ENCODE measurements at places on chromosomes 3 and 15.

DNA sequence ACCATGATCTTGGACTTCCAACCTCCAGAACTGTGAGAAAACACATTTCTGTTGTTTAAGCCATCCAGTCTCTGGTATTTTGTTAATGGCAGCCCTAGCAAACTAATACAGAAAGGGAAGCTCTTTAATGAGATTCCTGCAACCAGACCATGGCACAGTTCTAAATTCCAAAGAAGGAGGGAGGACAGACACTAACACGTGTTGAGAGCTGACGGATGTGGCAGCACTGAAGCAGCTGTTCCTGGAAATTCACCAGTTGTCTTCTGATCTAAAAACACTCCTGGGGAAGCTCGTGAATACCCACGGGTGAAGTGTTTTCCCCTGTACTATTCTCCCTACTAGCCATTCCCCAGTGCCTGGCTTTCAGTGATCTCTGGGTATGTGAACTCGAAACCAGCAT is 56.7 kb downstream of the RPL22L1 start:
- no peak for DNase-seq

- no peak for DNase-seq
Observed at GRCh38 chr3:137205394-137206045, 247.7 kb downstream of the IL20RB start.

GRCh38 chr3:173066044-173067004 is 74.7 kb downstream of the SPATA16 start:
- DNase-seq: no peak

GRCh38 chr3:10981961-10982360 is 10.6 kb upstream of the SLC6A1 start:
- no peak for DNase-seq

- peak; percentile 56 for DNase-seq
Observed at GRCh38 chr3:193991666-193992424, 144.1 kb upstream of the HES1 start.

DNA sequence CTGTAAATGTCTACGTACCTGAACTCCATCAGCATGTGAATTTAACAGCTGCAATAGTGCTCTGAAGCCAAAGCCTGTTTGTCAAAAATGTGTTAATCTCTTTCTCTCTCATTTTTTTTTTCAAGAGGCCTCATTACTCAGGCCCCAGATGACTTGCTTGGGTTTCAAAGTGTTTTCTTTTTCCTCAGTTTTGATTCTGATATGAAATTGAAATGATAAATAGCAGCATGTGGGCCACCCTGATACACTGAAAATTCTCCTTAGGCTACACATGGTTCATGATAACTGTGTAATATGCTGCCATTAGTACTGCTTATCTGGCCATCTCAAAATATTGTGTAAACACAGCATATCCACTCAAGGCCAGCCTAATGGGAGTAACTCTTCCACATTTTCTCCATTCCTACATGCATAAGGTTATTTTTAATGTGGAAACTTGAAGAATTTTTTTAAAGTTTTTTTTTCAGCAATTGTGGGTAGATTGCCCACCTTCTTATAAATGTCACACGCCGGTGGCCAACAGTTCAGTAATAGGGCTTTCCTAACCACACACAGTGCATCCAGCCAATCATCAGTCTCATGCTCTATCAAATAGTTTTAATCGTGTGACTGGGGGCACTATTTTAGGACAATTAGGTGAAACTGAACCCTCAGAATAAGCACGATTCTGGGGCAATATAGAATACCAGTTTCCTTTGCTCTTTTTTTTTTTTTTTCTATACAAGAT is 13.1 kb upstream of the DENND4A start:
- DNase-seq: no peak

DNA sequence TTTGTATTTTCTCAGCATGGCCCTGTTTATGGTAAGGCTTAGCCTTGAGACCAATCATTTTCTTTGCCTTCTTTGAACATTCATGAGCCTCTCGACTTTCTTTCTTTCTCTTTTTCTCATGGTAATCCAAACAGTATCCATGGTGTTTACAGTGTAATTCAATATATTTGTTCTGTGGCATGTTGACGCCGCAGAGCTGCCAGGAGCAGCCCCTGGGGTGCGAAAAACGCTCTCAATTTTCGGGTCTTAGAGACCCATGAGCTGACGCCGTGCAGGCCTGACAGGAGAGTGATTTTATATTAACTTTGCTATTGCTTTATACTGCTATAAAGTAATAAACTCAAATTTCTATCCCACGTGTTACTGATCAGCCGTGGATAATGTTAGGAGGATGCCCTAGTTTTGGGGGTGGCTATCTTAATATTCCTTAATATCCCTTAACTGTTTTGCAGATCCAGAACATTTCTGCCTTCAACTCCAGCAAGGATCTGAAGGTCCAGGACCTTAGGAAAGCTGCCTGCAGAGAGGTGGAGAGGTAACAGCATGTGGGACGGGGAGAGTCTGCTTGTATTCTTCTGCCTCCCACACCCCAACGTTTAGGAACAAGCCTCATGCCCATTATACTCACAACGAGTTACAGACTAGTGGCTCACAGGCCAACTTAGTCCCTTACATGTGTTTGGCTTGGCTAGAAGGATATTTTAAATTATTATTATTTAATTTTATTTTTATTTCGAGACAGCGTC is 29.3 kb upstream of the MYO1E start:
- DNase-seq: no peak

- peak; percentile 53 for DNase-seq
Observed at GRCh38 chr3:49903451-49904424, at the start of gene MST1R. Gene MST1R (minus strand): TSS chr3:49903873. CDS start chr3:49903609, 264 bp downstream.

DNA sequence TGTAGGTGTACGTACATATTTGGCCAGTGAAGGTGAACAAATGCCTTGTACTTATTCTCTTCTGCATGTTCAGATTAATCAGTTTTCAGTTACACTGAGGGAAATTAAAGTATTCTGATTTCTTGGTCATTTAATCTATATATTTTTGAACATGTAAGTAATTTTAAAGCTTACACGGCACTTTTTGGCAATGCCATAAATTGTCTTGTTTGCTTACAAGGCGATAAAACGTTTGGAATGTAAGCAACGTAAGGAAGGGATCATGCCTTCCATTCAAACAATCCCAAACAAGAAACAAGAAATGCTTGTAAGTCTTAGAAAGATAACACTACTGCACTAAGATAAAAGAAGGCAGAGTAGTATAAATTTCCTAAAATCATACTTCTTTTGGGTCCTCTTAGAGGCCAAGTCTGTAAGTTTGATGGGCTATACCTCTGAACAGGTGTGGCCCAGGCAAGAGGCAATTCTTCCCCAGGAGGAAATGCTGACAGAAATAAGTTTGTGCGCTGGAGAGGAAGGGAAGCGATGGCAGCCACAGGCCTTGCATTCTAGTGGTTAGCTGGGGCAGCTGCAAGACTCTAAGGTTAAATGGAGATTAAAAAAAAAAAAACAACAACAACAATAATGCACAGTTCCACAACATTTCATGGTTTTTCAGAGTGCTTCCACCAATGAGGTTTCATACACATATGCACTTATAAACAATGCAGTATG is 73.8 kb downstream of the GOLIM4 start:
- no peak for DNase-seq

DNA sequence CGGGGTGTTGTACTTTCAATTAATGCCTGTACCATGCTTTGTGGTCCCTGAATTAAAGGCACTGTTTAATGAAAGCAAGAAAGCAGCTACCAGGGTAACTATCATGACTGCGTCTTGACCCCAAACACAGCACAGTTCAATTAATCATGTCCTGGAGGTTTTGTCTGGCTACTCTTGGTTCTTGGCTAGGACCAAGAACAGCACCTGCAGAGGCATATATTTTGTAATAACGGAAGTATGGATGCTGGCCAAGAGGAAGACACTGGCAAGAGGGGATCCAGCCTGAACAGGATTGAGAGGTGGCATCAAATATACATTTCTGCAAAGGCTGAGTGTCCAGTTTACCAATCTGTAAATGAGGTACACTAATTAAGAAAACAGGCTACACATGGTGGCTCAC is 119.9 kb downstream of the FOXP1 start:
- no peak for DNase-seq

DNA sequence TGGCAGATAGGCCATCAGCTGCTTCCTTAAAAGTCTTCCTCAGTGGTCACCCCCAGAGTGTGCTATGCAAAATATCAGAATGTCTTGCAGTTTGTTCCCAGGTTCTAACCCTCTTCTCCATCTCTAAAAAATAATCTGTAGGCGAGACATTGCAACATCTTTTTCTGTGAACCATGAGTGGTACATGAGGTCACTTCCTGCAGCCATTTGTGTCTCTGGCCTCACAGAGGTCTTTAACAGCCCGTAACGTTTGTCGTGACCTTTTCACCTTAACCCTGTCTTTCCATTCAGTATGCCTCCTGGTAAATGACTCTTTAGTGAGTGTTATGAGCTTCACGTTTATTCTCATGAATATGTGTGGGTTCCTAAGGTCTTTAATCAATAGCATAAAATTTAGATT is 145.4 kb downstream of the KLHL25 start:
- peak; percentile 93 for DNase-seq

- no peak for DNase-seq
Observed at GRCh38 chr15:39273717-39274411, 307.0 kb upstream of the THBS1 start.

DNA sequence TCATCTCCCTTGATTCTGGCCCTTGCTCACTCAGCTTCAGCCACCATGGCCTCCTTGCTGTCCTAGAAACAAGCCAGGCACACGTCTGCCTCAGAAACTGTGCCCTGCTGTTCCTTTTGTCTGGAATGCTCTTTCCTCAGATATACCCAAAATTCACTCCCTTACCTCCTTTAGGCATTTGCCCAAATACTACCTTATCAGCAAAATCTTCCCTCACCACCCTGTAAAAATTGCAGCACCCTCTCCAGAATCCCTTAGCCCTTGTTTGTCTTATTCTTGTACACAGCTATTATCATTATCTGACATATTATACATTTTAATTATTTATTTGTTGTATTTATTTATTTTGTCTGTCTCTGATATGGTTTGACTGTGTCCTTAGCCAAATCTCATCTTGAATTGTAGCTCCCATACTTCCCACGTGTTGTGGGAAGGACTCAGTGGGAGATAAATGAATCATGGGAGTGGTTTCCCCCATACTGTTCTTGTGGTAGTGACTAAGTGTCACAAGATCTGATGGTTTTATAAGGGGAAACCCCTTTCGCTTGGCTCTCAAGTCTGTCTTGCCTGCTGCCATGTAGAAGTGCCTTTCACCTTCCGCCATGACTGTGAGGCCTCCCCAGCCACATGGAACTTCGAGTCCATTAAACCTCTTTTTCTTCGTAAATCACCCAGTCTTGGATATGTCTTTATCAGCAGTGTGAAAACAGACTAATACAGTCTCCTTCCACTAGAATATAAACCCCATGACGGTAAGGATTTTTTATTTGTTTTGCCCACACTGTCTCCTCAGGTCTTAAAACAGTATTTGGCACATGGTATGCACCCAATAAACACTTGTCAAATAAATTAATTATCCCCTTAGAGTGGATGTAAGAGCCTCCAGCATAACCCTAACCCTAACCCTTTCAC is 60.0 kb upstream of the STT3B start:
- DNase-seq: peak; percentile 62

DNA sequence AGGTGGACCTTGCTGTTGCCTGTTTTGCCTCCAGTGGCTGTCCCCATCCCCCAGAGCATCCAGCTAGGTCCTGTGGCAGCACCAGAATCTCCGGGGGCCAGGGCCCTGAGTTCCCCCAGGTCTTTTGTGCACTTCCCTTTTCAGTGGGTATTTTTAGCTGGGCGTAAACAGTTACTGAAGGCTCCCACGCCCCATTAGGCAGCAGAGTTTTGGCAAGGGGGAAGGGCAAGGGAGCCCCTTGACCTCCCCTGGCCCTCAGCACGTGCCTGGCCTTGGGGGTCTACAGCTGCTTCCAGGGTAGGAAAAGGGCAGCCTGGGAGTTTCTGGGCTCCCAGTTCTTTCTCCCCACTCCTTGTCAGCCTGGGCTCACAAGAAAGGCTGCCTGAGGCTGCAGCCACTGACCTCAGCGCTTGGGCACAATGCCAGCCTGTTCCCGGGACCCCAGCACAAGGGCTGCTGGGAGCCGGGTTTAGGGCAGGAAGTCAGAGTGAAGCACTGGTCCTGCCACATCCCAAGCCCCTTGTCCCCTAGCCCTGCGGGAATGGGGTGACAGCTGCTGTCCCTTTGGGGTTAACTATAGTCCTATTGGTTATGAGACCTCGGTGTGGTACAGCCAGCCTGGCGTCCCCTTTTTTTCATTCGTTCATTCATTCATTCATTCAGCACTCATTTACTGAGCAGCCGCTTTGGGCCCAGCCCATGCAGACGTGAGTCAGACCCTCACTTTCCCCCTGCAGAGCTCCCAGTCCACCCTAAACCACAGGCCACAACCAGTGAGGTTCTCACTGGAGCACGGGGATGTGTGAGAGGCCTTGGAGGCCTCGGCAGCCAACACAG is 8.4 kb downstream of the CSK start:
- peak; percentile 70 for DNase-seq

DNA sequence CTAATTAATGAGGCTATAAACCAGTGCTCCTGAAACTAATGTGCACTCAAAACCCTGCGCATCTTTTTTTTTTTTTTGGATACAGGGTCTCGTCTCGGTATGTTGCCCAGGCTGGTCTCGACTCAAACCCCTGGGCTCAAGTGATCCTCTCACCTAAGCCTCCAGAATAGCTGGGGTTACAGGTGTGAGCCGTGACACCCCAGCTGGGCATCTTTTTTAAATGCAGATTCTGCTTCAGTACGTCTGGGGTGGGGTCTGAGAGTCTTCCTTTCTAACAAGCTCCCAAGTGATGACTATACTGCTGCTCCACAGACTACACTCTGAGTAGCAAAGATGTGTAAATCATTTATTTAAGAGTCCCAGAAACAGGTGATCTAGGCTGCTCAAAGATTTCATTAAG is 73.0 kb downstream of the BFSP2 start:
- DNase-seq: no peak

- DNase-seq: peak; percentile 5
Observed at GRCh38 chr3:47163169-47164006, 525 bp downstream of the SETD2 start.

- DNase-seq: no peak
Observed at GRCh38 chr15:95663156-95664100, 667.1 kb upstream of the NR2F2 start.

DNA sequence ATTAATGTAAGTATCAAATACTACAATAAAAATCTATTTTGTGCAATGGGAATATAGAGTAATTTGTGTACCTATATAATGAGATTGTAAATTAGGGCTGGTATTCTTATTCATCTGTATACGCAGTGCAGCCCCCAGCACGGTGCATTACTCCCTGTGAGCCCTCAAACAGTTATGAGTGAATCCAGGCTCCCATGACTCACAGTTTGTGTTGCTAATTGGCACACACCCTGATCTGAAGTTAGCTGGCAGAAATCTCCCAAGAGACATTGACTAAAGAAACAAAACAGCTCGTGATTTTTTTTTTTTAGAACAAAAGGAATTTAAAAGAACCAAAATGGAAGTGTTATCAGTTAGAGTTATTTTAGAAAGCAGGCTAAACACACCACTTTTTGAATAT is 15.7 kb downstream of the GK5 start:
- no peak for DNase-seq

DNA sequence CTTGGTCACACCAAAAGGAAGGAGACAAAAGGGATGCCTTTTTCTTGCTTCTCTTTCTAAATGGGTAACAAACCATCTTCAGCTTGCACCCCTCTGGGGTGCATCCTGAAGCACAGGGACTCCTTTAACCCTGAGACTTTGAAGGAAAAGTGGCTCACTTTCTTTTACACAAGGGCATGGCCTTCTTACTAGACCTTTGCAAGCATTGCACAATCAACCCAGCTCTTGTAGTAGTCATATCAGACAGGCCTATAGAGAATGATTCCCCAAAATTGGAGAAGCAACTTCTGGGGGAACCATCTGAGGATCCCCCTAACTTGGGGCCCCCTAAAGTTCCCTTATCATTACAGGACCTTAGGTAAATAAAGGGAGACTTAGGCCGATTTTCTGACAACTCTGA is 56.1 kb upstream of the GK5 start:
- DNase-seq: no peak

- DNase-seq: no peak
Observed at GRCh38 chr15:64903326-64903950, 8.3 kb upstream of the ANKDD1A start.

Data from inflammatory macrophage (primary cell).